ENCODE measurements at places on chromosomes 7 and 10.

GRCh38 chr10:16441173-16441840 is 4.5 kb downstream of the PTER start:
- DNase-seq: peak; percentile 42

DNA sequence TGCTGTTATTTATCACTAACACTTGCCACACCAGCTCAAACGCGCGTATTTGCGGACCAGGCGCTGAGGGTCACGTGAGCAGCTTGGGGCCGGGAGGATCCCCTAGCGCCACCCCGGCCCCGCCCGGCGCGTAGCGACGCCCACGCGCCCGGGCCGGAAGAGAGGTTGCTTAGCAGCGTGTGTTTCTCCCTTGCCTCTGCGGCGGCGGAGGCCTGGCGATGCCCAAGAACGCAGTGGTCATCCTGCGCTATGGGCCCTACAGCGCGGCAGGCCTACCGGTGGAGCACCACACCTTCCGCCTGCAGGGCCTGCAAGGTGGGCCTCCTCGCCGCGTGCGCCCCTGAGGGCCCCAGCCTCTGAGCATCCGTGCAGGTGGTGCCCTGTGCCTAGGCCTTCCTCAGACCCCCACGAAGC is at the start of gene C10orf53:
C10orf53 (plus strand) TSS at position 172 of the 414 bp plus-strand sequence; CDS start at position 219, 47 bp downstream.
- DNase-seq: peak; percentile 16

- DNase-seq: no peak
Measured at GRCh38 chr10:65419629-65420028, 1506.2 kb upstream of the LRRTM3 start.

DNA sequence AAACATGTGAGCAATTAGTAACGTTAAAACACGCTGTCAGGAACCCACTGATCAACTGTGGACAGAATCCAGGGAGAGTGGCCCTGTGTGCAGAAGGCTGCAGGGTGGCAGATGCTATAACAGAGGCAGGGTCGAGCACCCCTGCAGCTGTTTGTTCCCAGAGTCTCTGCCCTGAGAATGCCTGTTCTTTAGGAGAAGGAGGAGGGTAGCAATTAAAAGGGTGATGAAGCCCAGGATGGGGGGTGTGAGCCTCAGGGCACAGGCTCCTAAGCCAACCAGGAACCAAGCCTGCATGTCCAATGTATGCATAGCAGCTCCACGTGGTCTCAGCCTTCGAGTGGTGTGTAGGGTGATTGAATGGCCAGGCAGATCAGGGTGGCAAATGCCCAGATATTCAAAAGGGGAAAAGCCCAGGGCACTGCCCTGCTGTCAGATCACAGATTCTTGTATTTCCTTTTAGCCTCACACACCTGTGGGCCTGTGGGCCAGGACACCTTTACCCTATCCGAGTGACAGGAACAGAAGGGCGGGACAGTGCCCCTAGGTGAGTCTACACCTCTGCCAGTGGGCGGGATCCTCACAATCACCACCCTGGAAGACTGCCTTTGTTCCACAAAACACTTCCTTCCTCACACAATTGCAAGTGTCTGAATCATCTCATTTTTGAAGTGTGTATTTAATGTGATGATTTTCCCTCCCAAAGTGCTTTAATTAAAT is 7.3 kb downstream of the WDFY4 start:
- DNase-seq: no peak

DNA sequence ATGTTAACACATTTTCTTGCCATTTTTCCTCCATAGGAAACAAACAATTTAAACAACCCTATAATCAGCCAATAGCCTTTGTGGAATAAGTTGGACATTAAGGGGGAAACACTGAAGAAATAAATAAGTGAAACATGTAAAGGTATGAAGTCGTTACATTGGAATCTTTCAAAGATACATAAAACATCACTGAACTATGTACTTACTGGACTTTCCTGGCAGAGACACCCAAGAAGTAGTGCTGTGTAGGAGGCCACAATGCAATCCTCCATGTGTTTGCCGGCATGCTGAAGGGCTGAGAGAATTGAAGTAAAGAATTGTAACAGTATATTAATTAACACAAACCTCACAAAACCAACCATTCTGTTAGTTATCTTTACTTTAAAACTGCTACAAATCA is 76.5 kb upstream of the GRID1 start:
- DNase-seq: peak; percentile 44

GRCh38 chr10:132527339-132528063 is 10.1 kb upstream of the INPP5A start:
- no peak for DNase-seq

- no peak for DNase-seq
Measured at GRCh38 chr10:4046030-4046429, 261.0 kb upstream of the KLF6 start.

DNA sequence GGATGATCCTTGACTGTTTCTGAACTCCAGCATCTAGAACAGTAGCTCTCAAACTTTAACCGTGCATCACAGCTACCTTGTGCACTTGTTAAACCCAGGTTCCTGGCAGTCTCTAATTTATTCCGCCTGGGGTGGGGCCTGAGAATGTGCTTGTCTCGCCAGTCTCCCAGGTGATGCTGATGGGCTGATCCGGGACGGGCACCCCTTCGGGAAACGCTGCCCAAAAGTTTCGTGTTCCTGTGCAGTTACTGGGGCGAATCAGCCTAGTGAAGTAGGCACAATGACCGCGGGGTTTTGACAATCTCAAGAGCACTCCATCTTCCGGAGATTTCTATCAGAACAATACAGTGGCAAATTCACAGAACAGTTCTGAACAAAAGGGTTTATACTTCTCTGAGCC is 29.9 kb downstream of the ADCYAP1R1 start:
- DNase-seq: no peak

DNA sequence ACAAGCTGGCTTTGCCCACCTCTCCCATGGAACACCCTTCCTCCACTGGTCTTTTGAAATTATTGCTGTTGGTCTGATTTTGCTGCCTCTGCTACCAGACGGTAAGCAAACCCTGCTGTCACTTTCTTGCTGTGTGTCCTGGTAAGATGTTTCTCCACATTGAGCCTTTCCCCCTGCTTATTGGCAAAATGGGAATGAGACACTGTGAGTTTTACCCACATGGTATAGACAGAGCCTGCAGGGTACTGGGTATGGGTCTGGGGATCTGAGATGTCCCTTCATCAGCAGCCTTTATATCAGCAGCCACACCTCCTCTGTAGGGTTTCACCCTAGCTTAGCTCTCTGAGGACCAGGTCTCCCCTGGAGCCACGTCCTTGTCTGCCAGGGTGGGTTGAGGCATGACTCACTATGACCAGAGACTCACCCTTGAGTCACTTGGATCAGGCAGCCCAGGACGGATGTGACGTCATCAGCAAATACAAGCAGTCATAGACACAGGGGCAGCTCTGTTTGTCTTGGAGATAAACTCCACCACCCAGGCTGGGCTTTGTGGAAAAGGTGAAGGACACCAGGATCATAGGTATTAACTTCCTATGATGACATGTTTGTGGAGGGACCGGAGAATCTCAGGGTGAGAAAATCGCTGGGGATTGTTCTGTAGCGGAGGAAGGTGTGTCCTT is 17.9 kb upstream of the BAIAP2L1 start:
- peak; percentile 97 for DNase-seq

GRCh38 chr7:126079151-126079550 is 1149.5 kb upstream of the POT1 start:
- DNase-seq: no peak

GRCh38 chr7:2792856-2793487 is 51.1 kb downstream of the GNA12 start:
- no peak for DNase-seq

GRCh38 chr10:119455609-119456434 is 86.7 kb downstream of the RGS10 start:
- DNase-seq: no peak

GRCh38 chr10:3162533-3162932 is 10.0 kb downstream of the PITRM1 start:
- no peak for DNase-seq

DNA sequence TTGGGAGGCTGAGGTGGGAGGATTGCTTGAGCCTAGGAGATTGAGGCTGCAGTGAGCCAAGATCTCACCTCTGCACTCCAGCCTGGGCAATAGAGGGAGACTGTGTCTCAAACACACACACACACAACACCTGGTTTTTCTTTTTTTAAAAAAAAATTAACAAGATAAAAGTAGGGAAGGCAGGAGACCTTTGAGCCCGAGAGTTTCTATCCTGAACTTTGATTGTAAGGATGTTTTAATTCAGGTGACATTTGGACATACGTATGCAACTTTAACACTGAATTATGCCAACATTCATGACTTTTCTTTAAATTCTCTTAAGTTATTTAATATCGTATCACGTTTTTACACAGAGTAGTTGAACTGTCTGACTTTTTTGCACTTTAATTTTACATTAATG is 11.7 kb upstream of the CYP2E1 start:
- no peak for DNase-seq

DNA sequence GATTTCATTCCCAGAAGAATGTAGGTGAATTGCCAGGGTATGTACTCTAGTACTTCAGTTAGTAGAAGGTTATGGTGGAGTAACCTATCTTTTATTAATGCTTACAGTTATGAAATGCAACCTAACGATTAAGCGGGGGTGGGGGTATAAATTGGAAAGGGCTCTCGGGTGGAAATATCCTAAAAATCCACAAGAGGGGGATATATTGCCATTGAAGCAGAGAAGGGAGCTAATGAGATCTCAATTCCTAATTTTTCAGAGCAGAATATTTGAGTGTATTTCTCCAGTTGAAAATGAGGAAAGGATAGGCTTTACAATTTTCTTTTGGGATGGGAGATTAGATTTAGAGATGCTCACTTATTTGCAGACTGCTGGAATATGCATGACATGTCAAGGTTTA is 90.8 kb downstream of the DNAJB9 start:
- no peak for DNase-seq

- DNase-seq: peak; percentile 12
Measured at GRCh38 chr10:126570621-126571602, 99.6 kb downstream of the C10orf90 start.

DNA sequence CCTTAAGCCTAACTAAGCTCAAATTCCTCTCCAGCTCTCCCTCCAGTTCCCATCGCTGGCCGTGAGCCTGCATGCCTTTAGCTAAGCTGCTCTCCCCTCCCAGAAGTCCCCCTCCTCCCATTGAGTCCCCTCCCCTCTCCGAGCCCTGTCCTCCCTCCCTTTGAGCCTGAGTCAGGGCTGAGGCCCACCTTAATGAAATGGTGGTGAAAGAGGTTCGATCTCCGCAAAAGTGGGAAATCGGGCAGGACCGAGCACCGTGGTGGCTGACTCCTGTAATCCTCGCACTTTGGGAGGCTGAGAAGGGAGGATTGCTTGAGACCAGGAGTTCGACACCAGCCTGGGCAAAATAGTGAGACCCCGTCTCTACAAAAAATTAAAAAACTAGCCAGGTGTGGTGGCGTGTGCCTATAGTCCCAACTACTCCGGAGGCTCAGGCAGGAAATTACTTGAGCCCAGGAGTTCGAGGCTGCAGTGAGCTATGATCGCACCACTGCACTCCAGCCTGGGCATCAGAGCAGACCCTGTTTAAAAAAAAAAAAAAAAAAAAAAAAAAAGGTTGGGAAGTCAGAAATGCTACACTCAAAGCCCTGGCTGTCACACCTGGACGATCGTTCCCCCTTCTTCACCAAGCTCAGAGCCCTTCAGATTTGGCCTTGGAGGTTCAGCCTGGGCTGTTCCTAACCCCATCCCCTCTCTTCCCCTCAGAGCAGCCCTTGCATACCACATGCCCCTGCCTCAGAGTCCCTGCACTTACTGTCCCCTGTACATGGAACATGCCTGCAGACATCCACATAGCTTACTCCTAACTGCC is 995 bp upstream of the CLDN3 start:
- DNase-seq: no peak

- DNase-seq: no peak
Measured at GRCh38 chr10:12958546-12959110, 42.9 kb downstream of the CCDC3 start.

DNA sequence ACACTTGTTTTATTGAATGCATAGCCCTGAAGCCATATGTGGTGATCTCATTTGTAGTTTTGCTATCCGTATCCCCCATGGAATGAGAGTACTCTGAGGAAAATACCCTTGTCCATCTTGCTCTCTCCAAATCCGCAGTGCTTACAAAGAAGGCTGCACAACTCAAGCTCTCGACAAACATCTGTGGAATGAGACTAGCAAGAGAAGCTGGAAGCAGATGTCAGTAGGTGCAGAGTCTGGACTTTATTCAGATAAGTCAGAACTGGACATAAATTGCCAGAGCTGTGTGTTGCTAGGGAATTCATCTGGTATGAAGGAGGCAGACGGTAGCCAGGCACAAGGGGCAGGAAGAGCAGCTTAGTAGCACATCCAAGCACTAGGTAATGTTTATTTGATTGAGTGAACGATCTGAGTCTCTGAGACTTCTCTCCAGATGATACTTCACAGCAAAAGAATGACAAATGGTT is 1046.2 kb downstream of the XPNPEP1 start:
- DNase-seq: peak; percentile 26

- DNase-seq: no peak
Measured at GRCh38 chr7:155569681-155570080, 23.3 kb upstream of the CNPY1 start.

DNA sequence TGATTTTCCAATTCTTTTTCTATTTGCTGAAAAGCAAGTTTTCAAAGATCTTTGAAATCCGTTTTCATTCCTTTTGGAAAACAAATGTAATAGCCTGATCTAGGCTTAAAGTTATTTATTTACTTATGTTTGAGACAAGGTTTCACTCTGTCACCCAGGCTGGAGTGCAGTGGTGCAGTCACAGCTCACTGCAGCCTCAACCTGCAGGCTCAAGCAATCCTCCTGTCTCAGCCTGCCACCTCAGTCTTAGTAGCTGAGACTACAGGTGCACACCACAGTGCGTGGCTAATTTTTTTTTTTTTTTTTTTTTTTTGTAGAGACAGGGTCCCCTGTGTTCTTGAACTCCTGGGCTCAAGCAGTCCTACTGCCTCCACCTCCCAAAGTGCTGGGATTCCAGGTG is 4.6 kb downstream of the ST7 start:
- DNase-seq: no peak

- no peak for DNase-seq
Measured at GRCh38 chr7:37510043-37510634, 61.5 kb upstream of the ELMO1 start.

DNA sequence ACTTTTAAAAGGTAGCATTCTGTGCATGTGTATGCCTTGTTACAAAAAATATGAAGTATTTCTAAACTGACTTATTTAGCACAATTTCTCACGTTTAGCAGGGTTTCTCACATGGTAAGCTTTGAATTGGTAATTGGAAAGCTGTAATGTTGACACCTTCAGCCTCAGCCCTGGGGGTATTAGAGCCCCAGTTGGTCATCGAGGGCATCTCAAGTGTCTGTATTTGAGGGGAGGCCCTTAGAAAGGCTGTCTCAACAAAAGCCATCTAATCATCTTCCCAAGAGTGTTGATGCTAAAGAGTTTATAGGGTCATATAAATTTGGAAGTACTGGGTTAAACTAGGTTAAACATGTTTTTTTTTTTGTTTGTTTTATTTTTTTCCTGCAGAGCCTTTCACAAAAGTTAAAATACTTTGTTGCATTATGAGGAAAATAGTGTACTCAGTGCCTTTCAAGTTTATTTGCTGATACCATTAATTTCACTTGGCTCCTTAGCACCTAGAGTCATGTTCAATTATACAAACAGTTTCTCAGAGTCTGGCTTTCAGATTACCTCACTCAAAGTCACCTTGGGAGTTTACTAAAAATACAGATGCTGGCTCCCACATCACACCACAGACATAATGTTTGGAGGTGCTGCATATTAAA is 134.0 kb downstream of the CD36 start:
- DNase-seq: no peak

GRCh38 chr10:132630666-132631337 is 93.2 kb downstream of the INPP5A start:
- DNase-seq: no peak

GRCh38 chr7:102457352-102457924 is 7.2 kb downstream of the ALKBH4 start:
- DNase-seq: no peak

GRCh38 chr10:124515244-124515970 is 53.8 kb downstream of the LHPP start:
- DNase-seq: no peak

- no peak for DNase-seq
Measured at GRCh38 chr7:82803411-82803810, 359.3 kb downstream of the PCLO start.

Data from EL (cell line).